Panc1 (cell line): ENCODE measurements at places on chromosomes 1 and 21. TPM values are rescaled to one million over a fixed set of nuclear protein-coding genes. Genes with fewer than 3 reads are reported as not detected.

Gene PLEKHG5
- 6.8 TPM for total RNA-seq

Gene CCDC181
- total RNA-seq = 0.39 TPM

DNA sequence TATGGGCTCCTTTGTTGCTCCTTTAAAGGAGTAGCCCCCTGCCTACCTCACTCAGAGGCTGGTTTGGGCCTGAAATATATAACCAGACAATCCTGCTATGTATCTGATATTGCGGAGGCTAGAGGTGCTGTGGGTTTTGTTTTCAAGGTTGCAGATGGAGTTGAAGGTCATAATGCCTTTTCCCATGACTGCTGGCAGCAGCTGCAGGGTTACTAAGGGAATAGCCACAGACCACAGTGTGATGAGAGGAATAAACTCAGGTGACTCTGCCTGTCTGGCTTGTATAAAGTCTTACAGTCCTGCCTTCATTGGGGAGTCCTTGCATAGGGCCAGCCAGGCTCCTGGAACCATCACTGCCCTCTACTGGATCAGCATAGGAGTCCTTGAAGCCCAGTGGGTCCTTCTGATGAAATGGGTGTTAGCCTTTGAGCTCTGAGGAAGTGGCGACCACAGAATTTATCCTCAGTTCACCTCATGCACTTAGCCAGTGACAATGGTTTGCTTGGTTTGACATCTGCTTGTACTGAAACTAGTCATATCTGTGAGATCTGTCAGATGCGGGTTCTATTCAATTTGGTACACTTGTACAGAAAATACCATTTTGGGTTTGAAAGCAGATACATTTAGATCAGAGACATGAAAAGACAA is 174.4 kb upstream of the HMCN1 start:
- H3K27ac ChIP-seq = no peak overlapping the region
- no peak overlapping the region for H3K4me3 ChIP-seq
- H3K4me1 ChIP-seq = no peaks in the 10 kb centered on the region
- no peak for DNase-seq

- DNase-seq = no peak
- no peak overlapping the region for H3K4me3 ChIP-seq
- H3K36me3 ChIP-seq = no peaks in the 10 kb centered on the region
- no peak overlapping the region for H3K27ac ChIP-seq
Observed at GRCh38 chr21:45048968-45049367, 25.4 kb upstream of the ADARB1 start.

Gene HPCAL4
- total RNA-seq = 0.21 TPM

GRCh38 chr1:26855636-26856035 is 7.3 kb upstream of the SFN start:
- H3K27me3 ChIP-seq = no peaks in the 10 kb centered on the region
- no peak overlapping the region for H3K4me3 ChIP-seq
- DNase-seq = no peak
- H3K36me3 ChIP-seq = peaks cover 2% of the 10 kb centered on the region; the same call in 1 of the 2 replicates

DNA sequence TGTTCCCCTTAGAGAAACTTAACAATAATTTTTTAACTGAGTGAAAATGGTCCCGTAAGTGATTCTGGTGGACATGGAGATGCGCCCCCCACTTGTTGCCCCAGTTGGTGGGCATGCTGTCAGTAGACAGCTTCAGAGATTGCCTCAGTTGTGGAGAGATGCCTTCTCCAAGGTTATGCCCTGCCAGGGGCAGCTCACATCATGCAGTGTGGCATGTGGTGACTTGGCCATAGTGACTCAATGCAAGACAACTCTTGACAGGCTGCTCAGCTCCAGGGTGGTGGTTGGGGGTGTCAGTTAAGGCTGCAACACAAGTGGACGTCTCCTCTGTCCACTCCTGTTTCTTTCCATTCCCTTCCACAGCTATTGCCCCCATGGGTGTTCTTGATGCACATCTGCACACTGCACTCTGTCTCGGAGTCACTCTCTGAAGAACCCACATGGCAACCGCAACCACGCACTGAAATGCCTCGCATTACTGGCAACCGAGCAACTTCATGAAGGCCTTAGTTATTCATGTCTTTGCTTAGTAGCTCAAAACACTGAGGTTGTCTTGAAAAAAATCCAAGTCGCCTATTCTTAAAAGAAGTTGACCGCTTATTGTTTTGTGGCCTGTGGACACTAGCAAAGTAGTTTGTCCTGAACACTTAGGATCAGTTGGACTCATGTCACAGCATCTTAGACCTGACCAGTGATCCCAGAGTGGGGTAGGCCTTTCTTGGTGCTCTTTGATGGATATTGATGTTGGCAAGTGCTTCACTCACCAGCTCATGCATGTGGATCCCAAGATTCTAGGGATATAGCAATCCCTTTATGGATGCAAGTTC is 54.8 kb upstream of the USP1 start:
- no peak overlapping the region for H3K27ac ChIP-seq
- H3K4me3 ChIP-seq = no peak overlapping the region
- no peaks in the 10 kb centered on the region for H3K4me1 ChIP-seq
- DNase-seq = no peak
- H3K27me3 ChIP-seq = no peaks in the 10 kb centered on the region

Gene SPRR2B
- total RNA-seq = not detected

Gene LCE2C
- not detected for total RNA-seq

Gene SERTAD4
- 0.31 TPM for total RNA-seq

DNA sequence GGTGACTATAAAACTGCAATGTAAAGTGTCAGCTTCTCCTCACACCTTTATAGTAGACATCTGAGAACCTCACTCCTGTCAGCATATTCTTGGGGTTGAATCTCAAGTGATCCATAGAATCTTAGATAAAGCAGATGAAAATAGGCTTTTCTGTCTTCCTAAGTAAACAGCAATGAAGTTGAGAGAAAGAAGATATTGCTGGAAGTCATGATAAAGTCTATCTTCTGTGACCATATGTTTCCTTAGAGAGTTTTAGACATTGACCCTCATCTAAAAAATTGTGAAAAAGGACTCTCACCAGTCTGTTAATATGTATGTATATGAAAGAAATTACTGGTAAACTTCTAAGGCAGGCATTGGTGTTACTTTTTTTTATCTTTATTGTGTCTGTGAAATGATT is 66.8 kb downstream of the LIPI start:
- DNase-seq = no peak
- H3K4me3 ChIP-seq = no peak overlapping the region
- no peaks in the 10 kb centered on the region for H3K27me3 ChIP-seq
- no peak overlapping the region for H3K27ac ChIP-seq
- no peaks in the 10 kb centered on the region for H3K4me1 ChIP-seq
- no peaks in the 10 kb centered on the region for H3K36me3 ChIP-seq

DNA sequence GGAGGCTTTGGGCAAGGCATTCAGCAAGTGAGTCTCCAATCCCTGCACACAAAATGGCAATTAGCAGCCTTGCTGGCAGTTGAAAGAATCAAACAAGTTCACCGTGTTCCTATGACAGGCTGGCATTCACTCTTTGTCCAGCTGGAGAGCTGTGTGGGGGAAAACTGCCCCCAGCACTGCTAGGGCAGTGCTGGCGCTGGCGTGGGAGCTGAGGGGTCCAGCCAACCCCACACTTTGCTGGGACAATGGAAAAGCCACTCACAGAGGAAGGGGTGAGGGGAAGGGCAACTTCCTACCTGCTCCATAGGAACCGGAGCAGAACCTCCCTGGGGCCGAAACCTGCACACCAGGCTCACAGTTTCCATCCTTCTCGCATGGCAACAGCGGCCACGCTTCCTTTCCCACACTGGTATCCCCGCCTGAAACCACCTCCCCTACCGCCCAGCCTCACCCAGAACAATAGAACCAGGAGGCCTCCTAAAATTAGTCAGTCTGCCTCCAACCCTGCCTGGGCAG is 26.7 kb upstream of the KCNN3 start:
- no peak overlapping the region for H3K4me3 ChIP-seq
- peaks cover 6% of the 10 kb centered on the region; the same call in 1 of the 2 replicates for H3K27me3 ChIP-seq
- H3K36me3 ChIP-seq = no peaks in the 10 kb centered on the region
- DNase-seq = no peak

GRCh38 chr1:185479796-185480195 is 162.8 kb upstream of the IVNS1ABP start:
- H3K27ac ChIP-seq = no peak overlapping the region
- no peaks in the 10 kb centered on the region for H3K4me1 ChIP-seq
- H3K27me3 ChIP-seq = no peaks in the 10 kb centered on the region
- DNase-seq = no peak
- H3K4me3 ChIP-seq = no peak overlapping the region

DNA sequence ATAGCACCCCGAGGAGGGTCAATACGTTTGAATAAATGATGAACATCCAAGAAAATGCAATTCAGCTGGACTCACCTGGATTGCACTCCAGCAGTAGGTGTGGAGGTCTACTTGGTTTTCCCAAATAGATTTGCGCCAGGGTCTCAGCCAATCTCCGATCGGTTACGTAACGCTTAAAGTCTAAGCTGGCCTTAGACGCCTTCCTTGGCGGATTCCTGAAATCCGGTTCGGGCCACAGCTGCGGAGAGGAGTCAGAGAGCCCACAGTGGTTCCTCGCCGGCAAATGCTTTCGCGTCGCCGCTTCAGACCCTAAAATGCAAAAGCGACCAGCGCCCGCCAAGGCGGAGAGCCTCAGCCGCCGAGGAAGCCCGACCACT is 322 bp downstream of the TFB2M start:
- peak overlapping the region; percentile 100 for H3K4me3 ChIP-seq
- H3K36me3 ChIP-seq = no peaks in the 10 kb centered on the region; the same call in none of the 2 replicates
- peak overlapping the region; percentile 94 for H3K27ac ChIP-seq
- H3K27me3 ChIP-seq = no peaks in the 10 kb centered on the region
- no peak for DNase-seq
- peaks cover 24% of the 10 kb centered on the region for H3K4me1 ChIP-seq

Gene MCL1
- 126 TPM for total RNA-seq

- H3K27ac ChIP-seq = no peak overlapping the region
- no peaks in the 10 kb centered on the region for H3K36me3 ChIP-seq
- DNase-seq = no peak
- no peaks in the 10 kb centered on the region for H3K27me3 ChIP-seq
- no peak overlapping the region for H3K4me3 ChIP-seq
Observed at GRCh38 chr1:217435204-217435603, 195.7 kb downstream of the GPATCH2 start.

DNA sequence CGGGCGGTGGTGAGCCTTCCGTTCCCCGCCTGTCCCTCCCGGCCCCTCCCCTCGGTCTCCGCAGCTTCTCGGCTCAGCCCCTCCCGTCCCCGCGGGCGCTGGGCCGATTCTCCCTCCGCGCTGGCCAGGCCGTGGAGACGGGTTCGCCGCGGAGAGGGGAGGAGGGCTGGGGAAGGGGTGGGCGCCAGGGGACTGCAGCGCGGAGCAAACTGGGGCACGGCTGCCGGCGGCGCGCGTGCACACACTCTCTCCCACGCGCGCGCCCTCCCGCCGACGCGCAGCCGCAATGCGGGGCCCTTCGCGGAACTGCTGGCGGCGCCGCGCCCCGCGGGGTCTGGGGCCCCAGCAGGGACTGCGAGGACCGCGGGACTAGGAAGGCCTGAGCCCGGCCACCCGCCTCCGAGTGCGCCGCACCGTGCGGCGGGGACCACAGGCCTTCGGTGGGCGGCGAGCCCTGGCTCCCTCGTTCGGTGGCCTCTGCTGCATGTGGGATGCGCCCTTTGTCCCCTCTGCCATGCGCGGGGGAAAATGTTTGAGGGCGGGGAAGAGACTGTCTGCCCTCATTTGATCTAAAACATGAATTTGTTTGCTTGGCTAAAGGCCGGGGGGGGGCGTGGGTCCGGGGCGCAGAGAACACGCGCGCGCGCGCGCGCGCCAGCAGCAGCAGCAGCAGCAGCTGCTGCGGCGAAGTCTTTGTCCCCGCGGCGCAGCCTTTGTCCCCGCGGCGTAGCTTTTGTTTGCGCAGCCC is 90.7 kb upstream of the VAMP3 start:
- H3K4me1 ChIP-seq = no peaks in the 10 kb centered on the region
- H3K27ac ChIP-seq = no peak overlapping the region
- H3K36me3 ChIP-seq = no peaks in the 10 kb centered on the region
- peak overlapping the region; percentile 53 for H3K4me3 ChIP-seq
- H3K27me3 ChIP-seq = peaks cover 2% of the 10 kb centered on the region; the same call in 1 of the 2 replicates

GRCh38 chr1:21334214-21335087 is 44.2 kb upstream of the ECE1 start:
- no peak for DNase-seq
- H3K4me3 ChIP-seq = peak overlapping the region; percentile 50
- no peaks in the 10 kb centered on the region for H3K36me3 ChIP-seq
- H3K27me3 ChIP-seq = no peaks in the 10 kb centered on the region

Gene TCEANC2
- total RNA-seq = 5.1 TPM

DNA sequence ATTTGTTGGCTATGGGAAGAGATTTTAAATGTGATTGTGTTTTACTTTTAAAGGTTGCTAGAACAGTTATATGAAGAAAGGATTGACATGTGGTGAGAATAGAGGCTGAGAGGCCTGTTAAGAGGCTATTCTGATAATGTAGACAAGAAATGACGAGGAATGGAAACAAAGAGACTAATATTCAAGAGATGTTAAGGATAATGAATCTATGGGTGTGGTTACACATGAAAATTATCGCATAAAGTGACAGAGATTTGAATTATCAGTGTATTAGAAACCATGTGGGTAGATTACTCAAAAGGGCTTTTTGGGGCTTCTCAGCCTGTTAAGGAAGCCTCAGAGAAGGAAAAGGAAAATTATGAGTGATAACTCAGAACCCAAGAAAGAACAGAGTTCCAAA is 120.4 kb downstream of the MACF1 start:
- no peak overlapping the region for H3K27ac ChIP-seq
- peaks cover 57% of the 10 kb centered on the region for H3K36me3 ChIP-seq
- DNase-seq = no peak
- no peak overlapping the region for H3K4me3 ChIP-seq
- H3K27me3 ChIP-seq = no peaks in the 10 kb centered on the region

Gene ZNF593
- total RNA-seq = 108 TPM
